CD14-positive monocyte (primary cell): ENCODE measurements at places on chromosomes 16 and 17.

GRCh38 chr17:2387086-2388019, 13.5 kb downstream of the MNT start:
- no peak for DNase-seq

GRCh38 chr17:48552466-48553189, 7.7 kb upstream of the HOXB2 start:
- no peak for DNase-seq

- peak; percentile 73 for DNase-seq
These were observed 13.0 kb downstream of the AIPL1 start for GRCh38 chr17:6421700-6422604.

DNA sequence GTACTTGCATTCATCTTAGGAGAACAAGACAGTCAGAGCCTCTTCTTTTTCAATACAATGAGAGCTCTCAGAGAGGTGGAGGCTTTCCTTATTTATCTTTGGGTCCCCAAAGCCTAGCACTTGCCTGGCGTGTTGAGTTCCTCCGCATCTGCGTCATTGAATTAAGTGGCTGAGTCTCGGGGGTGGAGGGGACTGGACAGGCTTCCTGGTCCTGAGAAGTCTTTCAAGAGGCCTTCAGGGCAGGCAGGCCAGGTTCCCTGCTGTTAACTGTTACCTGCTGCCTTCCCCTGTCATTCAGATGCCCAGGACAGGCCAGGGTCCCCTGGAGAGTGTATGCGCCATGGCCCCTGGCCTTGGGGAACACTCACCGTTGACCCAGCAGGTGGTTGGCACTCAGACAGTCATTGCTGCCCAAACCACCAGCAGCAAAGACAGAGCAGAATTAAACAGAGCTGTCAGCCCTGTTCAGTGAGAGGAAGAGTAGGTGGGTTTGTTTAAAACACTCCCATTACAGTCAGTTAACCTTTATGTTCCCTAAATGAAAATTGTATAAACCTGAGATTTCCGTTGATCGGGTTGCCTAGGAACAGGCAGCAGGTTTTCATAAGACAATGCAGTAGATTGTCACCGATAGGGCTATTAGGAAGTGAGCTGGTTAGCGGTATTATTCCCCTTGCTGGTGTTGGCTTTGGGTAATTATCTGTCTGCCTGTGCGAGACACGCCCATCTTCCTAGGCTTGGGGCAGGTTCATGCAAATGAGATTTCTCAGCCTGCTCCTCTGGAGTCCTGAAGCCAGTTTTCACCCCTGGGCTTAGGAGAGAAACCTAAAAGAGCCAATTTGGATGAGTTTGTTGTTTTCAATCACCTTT, 132.7 kb downstream of the CCDC182 start:
- no peak for DNase-seq

DNA sequence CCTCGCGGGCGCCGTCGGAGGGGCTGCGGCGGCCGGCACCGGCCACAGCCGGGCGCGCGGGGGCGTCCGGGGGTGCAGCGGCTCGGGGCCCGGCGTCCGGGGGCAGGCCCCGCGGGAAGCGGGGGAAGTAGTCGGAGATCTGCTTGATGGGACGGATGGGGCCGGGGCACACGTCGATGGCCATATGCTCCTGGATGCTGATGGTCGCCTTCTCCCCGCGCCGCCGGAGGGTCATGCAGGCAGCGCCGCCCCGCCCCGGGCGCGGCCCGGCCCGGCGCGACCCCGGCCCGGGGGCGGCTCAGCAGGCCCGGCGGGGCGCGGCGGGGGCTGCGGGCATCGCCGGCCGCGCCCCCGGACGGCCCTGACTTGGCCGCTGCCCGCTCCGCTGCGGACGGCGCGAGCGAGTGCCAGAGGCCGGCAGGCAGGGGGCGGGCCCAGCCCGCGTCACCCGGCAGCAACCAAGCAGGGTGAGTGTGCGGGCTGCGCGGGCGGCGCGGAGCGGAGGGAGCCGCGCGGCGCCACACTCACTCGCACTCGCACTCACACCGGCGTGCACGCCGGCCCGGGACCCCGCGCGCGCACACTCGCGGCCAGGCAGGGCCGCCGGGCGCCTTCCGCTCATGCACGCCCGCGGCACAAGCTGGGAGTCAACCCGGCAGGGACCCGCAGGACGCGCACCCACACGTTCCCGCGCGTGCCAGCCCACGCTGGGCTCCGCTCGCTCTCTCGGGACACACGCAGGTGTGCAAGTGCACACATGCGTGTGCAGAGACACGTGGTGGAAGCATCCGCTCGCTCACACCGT, at the start of gene DOC2B:
DOC2B (minus strand) TSS at position 406 of the 805 bp plus-strand sequence; CDS start at position 235, 171 bp downstream.
- DNase-seq: peak; percentile 39

GRCh38 chr17:40358323-40359038, 6.1 kb downstream of the GJD3 start:
- peak; percentile 82 for DNase-seq

DNA sequence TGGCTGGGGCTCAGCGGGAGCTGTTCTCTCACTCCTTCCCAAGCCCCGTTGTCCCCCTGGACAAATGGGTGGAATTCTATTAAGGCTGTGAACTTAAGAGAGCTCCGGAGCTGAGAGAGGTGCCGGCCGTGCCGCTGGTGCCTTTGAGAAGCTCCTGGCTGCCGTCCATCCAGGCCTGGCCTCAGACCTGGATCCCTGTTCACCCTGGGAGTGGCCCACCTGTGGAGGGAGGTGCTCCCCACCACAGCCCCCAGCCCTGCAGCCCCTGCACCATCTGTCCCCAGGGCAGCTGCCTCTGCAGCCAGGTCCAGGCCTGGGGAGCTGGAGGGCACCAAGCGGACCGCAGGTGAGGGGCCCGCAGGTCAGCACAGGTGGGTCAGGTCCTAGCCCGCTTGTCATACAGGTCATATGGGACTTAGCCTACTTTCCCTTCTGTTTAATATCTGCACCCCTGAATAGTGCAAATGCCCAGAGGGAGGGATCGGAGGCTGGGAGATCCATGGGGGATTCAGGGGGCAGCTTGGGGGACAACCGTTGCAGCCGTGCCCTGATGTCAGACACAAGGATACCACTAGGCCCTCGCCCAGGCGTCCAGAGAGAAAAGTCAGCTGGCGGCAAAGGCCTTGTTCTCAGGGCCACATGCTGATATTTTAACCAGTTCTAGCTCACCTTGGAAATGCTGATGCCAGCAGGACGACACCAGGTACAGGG, 15.2 kb upstream of the METRNL start:
- no peak for DNase-seq

GRCh38 chr16:7834771-7835431, 502.3 kb downstream of the RBFOX1 start:
- DNase-seq: no peak

- peak; percentile 88 for DNase-seq
These were observed 2.5 kb downstream of the CORO1A start for GRCh38 chr16:30185683-30186421.
